Femur (tissue), 1 donor: ENCODE measurements at places on chromosomes 2 and 18.

- DNase-seq = no peak
These were observed 6.1 kb downstream of the MPV17 start for GRCh38 chr2:27316655-27317412.

DNA sequence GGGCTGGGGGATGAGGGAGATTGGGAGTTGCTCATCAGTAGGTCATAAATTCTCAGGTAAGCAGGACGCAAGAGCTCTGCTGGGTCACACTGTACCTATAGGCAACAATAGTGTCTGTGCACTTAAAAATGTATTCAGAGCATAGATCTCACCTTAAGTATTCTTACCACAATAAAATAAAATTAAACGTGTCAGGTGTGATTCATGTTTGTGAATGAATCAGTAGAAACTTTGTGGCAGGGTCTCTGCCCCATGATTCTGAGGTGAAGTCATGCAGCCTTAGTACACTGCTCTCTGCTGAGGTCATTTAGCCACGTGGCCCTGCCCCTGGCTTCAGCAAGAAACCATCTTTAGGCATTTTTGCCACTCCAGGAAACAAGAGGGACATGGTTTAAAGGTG, 253.8 kb downstream of the FBXO15 start:
- DNase-seq = no peak

DNA sequence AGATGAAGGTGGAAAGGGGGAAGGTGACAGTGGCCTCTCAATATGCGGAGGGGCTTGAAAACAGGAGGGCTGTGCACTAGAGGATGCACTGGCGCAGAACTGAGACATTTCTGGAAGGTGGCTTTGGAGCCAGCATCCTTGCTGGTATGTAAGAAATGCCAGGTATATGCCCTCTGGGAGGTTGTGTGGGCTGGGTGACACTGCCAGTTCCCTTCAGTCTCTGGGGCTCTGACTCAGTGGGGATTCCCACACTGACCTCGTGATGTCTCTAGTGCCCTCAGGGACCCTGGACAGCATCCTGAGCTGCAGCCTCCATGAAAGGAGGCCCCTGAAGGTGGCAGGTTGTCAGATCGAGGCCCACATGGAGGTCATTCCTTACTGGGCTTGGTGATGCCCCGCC, 74.0 kb downstream of the AGAP1 start:
- no peak for DNase-seq

DNA sequence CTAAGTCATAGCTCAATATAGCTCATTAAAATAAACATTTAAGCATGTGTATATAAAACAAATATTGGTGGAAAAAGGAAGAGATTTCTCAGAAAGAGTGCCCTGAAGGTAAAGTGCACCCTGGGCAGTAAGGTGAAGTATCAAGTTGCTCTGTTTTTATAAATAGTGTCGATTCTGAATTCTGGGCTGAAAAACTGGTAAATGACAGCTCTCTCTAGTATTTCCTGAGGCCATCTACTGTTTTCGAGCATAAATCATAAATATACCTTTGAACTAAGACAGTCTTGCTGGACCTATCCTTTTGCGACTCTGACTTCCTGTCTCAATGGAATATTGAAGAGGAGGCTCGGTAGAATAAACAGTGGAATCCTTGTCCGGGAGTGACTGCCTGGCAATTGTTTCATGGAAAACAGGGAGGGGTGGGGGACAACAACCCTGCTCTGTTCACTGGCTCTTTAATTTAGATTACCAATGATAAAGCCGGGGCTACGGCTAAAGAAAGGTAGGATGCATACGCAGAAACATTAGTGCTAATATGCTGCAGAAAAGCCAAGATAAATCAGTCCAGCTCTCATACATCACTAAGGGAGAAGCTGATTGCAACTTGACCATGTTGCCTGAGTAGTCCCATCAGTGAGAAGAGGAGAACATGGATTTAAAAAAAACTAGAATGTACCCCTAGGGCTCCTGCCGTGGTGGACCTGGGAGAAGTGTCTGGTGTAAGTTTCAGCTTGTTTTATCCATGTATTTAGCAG, 124.1 kb downstream of the RAPGEF4 start:
- DNase-seq = no peak

- DNase-seq = no peak
These were observed 35.8 kb downstream of the LOXHD1 start for GRCh38 chr18:46621111-46621766.

DNA sequence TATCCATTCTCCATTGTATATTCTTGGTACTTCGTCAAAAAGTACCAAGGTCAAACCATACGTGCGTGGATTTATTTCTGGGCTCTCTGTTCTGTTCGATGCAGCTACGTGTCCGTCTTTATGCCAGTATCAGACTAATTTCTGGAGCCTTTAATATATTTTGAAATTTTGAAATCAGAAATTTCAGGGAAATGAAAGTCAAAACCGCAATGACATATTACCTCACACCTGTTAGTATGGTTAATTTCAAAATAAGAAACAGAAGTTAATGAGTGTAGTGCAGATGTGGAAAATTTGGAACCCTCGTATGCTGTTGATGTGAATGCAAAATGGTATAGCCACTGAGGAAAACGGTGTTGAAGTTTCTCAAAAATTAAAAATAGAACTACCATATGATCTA, 156.1 kb upstream of the TRIB2 start:
- DNase-seq = no peak

GRCh38 chr2:85765081-85765731, 11.4 kb downstream of the ATOH8 start:
- DNase-seq = no peak

DNA sequence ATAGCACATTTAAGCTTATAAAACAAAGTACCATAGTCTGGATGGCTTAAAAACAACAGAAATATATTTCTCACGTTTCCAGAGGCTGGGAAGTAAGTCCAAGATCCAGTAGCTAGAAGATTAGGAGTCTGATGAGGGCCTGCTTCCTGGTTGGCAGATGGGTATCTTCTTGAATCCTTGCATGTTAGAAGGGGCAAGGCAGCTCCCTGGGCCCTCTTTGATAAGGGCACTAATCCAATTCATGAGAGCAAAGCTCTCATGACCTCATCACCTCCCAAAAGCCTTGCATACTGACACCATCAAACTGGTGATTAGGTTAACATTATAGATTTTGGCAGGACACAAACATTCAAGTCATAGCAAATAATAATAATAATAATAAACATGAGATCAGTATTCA, 146.4 kb downstream of the CCDC102B start:
- no peak for DNase-seq

GRCh38 chr18:66727991-66728390, 124.1 kb upstream of the CDH19 start:
- DNase-seq = no peak

DNA sequence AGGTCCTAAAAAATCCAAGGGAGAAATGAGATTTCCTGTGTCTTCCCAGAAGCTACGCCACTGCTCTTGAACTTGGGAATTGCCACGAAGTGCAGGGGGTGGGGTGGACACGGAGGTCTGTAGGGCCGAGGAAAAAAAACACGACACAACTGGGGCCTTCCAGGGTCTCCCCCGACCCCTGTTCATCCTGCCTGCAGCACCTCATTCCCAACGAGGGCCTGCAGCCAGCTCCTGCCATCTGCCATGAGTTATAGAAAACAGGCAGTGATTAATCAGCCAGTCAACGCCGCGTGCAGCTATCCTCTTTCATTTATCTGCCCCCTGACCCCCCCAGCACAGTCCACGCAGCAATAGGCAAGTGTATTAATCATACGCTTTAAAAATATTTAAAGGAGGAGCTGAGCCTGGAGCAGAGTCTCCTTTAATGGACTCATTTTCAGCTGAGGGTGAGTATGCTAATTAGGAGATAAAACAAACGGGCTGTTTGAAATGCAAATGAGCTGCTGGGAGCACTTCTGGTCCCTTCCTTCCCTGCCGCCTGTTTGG, 209.9 kb downstream of the TFCP2L1 start:
- DNase-seq = peak; percentile 60

- no peak for DNase-seq
These were observed 216.9 kb downstream of the BCL11A start for GRCh38 chr2:60336442-60337141.

- no peak for DNase-seq
These were observed 232.8 kb downstream of the GRB14 start for GRCh38 chr2:164388511-164388910.

- DNase-seq = no peak
These were observed 18.4 kb downstream of the PREPL start for GRCh38 chr2:44342854-44343253.

DNA sequence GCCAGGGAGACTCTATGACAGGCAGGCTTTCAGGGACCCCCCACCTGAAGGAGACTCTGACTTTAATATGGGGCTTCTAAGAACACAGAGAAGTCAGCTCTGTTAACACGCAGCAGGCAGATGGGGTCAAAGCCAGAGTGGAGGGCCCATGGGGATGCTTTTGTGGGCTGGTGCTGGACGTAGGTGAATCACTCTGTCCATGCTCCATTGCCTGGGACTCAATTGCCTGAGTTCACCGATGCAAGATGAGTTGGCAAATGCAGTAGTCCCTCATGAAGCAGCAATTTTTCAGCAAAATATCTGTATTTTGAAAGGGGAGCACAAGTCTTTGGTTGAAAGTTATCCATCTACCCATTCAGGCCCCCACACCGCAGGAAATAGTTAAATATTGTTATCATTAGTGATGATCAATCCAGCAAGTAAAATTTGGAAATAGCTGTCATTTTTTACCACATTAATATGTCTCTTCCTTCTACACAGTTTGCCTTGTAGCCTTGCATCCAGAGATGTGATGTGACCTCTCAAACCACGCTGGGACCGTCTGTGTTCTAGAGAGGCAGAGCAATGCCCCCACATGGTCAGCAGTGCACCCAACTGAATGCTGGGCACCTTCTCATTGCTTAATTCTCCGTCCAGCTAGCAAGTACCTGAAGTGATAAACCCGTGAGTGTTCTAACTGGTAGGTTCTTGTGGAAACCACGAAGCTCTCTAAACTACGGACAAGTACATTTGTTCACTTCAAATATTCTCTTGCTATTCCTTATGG, 34.8 kb upstream of the FAM110C start:
- DNase-seq = no peak

DNA sequence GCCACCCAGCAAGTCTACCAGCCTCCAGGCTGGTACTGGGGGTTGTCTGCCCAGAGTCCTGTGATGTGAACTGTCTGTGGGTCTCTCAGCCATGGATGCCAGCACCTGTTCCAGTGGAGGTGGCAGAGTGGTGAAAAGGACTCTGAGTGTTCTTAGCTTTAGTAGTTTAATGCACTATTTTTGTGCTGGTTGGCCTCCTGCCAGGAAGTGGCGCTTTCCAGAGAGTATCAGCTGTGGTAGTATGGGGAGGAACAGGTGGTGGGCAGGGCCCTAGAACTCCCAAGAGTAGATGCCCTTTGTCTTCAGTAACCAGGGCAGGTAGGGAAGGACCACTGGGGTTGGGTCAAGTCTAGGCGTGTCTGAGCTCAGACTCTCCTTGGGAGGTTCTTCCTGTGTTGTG, 356.7 kb downstream of the STK39 start:
- no peak for DNase-seq

- peak; percentile 96 for DNase-seq
These were observed 50.2 kb downstream of the TEX44 start for GRCh38 chr2:231642631-231643494.

- no peak for DNase-seq
These were observed 77.7 kb upstream of the CYP1B1 start for GRCh38 chr2:38153476-38154135.

DNA sequence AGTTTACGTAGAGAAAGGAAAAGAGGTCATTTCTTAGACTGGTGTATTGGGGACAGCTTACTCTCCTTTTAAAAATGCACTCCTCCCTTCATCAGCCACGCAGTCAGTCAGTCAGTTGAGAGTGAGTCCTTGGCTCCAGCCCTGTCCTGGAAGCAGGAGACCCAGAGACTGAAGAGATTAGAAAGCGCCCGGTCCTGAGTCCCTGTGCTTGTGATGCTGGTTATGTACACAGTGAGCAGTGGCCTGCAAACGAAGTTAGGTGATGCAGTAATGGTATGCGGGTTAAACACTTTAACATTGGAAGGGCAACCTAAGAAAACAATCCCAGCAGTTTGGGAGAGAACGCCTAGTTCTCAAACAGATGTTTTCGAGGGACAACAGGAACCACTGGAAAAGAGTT, 6.3 kb upstream of the ASB1 start:
- DNase-seq = no peak

DNA sequence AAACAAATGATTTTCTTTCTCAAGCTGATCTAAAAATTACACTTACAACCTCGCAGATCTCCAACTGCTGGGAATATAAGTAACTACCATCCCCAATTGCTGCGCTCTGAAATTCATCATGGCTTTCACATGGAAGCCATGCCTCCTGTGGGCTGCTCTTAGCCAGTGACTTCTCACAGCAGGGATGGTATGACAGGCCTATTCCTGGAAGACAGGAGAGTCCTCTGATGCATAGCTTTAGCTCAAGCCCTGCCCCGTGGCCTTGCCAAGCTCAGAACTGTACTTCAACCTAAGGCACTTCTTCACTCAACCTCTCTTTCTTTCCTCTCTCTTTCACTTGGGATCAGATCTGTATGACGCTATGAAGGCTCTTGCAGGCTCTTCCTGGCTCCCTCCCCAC, 12.6 kb upstream of the ELAC1 start:
- no peak for DNase-seq
